Esophagus mucosa (tissue), 1 donor: ENCODE measurements at places on chromosomes 16 and 17.

DNA sequence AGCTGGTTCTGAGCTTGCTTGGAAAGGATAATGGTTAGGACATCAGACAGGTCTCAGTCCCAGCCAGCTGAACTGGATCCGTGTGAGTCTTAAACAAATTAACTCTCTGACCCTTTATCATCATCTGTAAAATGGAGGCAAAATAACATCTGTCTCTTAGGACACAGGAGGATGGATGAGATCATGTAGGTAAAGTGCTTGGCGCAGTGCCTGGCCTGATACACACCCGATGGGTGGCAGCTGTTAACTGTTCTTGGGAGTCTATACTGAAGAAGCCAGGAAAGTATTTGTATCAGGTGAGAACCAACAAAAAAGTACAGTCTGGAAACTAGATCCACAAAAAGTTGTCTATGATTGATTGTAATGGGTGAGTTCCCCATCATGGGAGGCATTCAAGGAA is 188.6 kb downstream of the C16orf78 start:
- no peak for ATAC-seq

- ATAC-seq = no peak
Observed at GRCh38 chr16:24075931-24076716, 180.0 kb upstream of the CACNG3 start.

GRCh38 chr16:82384949-82385348 is 214.9 kb upstream of the MPHOSPH6 start:
- ATAC-seq = no peak

- ATAC-seq = no peak
Observed at GRCh38 chr16:25258861-25259179, 1.2 kb upstream of the ZKSCAN2 start.

- no peak for ATAC-seq
Observed at GRCh38 chr16:11101695-11102522, 154.1 kb downstream of the SOCS1 start.

DNA sequence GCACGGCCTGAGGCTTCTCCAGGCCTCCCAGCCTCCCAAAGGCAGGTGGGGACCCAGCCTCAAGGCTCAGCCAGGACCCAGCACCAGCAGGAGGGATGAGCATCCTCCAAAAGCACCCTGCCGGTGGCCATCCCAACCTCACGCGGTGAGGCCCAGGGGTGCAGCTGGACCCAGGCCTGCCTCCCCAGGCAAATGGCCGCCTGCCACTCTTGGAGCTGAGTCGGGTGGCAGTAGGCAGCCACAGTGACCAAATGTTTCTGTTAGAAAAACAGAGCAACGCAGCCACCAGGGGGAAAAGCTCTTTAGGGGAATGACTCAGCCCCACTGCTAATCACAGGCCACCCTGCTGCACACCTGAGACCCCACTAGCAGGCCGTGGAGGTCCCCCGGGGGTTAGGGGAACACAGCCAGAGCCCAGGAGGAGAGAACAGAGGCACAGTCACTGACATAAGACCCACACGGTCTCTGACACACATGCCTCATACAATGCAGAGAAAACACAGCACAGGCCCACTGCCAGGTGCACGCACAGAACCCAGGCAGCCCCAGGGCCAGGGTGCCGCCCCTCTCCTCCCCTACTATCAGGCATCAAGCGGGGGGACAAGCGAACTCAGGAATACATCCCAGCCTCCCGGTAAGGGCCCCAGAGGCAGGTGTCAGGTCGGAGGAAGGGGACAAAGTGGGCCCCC is 12.4 kb downstream of the BCAR1 start:
- ATAC-seq = no peak

- no peak for ATAC-seq
Observed at GRCh38 chr17:32152130-32152529, 9.8 kb downstream of the RHOT1 start.

DNA sequence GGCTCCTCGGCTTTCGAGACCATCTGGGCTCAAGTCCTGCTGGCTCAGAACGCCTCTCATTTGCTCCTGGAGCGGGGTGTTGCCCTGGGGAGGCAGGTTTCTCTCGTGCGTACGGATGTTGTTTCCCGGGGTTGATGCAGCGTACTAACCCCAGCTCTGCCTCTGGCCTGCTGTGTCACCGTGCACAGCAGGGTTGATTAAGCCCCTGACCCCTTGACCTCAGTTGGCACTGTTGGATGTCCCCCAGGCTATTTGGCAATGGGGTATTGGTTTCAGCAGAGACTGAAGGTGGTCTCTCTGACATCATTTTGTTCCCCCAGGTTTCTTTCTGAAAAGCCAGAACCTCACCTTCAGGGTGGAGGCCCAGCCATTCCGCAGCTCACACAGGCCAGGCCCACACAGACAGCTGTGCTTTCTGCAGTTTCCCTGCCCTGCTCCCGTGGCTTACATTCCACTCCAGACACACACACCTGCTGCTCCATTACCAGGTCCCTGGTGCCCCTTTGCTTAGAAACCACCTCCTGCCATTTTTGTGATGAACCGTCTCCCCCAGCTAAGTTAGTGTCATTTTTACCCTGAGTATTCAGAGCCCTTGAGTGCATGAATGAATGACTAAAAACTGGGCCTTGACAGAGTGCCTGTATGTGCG is 233.5 kb downstream of the CCDC182 start:
- no peak for ATAC-seq

GRCh38 chr17:72774236-72774635 is 318.3 kb downstream of the SLC39A11 start:
- no peak for ATAC-seq
